A549 treated with dexamethasone at 1 μM for 4 hours (cell line): ENCODE measurements at places on chromosomes 3 and 15. TPM values are rescaled to one million over a fixed set of nuclear protein-coding genes. Genes with fewer than 3 reads are reported as not detected.

The TMIE gene
- 0.07 to 0.29 TPM (median 0.11 TPM) in 5 replicates for total RNA-seq

The CASR gene
- not detected in 5 replicates for total RNA-seq

The GP9 gene
- not detected in 5 replicates for total RNA-seq

The CCR4 gene
- total RNA-seq = 0.04 to 0.05 TPM (median 0.05 TPM) in 4 of 5 replicates, not detected in the other

The PGBD4 gene
- total RNA-seq = 1.3 to 1.7 TPM (median 1.6 TPM) in 5 replicates

The PFN2 gene
- 151 to 178 TPM (median 168 TPM) in 5 replicates for total RNA-seq

The IGSF10 gene
- total RNA-seq = 0.34 to 0.53 TPM (median 0.40 TPM) in 5 replicates

The SH3GL3 gene
- total RNA-seq = 0.40 to 0.59 TPM (median 0.56 TPM) in 5 replicates

The REC114 gene
- not detected in 5 replicates for total RNA-seq

The KCNMB3 gene
- total RNA-seq = 0.90 to 1.5 TPM (median 1.3 TPM) in 5 replicates

The KBTBD12 gene
- not detected in 5 replicates for total RNA-seq

The CEP97 gene
- 3.3 to 6.4 TPM (median 5.2 TPM) in 5 replicates for total RNA-seq

The RRP9 gene
- total RNA-seq = 34.5 to 44.7 TPM (median 41.2 TPM) in 5 replicates

The IQGAP1 gene
- total RNA-seq = 198 to 238 TPM (median 230 TPM) in 5 replicates

The MME gene
- total RNA-seq = 0.07 to 0.13 TPM (median 0.08 TPM) in 3 of 5 replicates, not detected in the others

The DOCK3 gene
- 0.28 to 0.43 TPM (median 0.35 TPM) in 5 replicates for total RNA-seq

The INKA1 gene
- 1.6 to 2.2 TPM (median 2.0 TPM) in 5 replicates for total RNA-seq

The CYP1A1 gene
- total RNA-seq = 1.5 to 2.7 TPM (median 1.6 TPM) in 5 replicates
